Activated effector memory CD4-positive, alpha-beta T cell treated with anti-CD3 and anti-CD28 coated beads, Interleukin-2, amount 50 U/mL, for 16 hours (primary cell): ENCODE measurements at places on chromosomes 4 and X.

DNA sequence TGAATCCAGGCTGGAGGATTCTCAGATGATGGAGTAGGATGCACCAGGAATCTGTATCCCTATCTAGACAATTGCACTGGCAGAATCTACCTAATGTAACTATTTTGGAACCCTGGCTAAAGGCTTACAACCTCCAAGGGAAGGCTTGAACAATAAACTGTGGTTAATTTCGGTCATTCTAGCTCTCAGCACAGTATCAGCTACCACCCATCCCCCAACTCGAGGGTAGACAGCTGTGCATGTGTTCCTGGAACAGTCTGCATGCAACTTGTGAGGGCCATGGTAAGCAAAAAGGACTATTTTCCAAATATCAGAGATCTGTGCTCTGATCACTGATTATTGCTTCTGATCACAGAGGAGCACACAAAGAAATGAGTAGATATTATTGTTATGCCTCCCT is 34.0 kb downstream of the ELF2 start:
- DNase-seq, result no peak

GRCh38 chr4:151266497-151266896 is 10.5 kb upstream of the PRSS48 start:
- no peak for DNase-seq

DNA sequence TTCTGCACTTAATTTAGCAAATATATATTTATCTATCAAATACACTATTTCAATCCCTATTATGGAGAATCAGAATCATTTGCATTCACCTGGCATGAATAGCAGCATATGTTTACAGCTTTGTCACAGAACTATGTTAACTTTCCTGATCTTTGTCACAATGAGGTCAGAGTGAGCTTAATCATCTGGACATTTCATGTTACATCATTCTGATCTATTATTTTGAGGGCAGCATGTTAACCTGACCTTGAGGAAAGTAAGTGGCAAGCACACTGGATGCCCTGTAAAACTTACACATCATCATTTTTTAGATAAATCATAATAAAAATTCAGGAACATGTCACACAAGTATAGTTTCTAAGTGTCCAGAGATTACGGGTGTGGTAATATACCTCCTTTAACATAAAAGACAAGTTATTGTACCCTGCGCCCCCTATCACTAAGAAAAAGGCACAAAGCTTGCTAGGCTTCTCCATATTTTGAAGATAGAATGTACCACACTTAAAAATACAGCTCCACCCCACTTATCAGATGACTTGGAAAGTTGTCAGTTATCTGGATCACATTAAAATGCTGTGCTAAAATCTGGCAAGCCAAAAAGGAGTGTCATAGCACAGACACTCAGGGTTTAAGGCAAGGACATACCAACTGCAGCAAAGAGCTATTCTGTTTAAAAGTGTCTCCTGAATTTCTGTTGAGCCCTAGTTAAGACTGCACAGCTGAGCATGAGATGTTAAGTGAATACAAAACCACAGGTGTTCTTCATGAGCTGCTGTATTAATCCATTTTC is 182.7 kb upstream of the FAT4 start:
- DNase-seq, result no peak

DNA sequence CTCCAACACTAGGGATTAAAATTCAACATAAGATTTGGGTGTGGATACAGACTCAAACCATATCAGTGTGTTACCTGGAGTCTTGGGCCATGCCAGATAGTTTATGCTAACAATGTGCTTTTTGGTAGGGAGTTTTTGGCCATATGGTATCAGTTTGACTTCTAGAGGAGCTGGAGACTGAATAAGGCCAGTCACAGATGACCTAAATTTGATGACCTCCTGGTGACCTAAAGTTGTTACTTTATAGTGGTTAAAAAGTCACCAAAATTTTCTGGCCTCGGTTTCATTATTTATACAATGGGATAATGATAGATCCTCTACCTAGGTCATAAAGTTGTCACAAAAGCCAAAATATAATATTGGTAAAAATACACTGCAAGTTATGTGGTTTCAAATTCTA is 877.1 kb downstream of the RAPGEF2 start:
- no peak for DNase-seq

- DNase-seq, result no peak
Measured at GRCh38 chr4:146165840-146166239, 9.7 kb upstream of the LSM6 start.

DNA sequence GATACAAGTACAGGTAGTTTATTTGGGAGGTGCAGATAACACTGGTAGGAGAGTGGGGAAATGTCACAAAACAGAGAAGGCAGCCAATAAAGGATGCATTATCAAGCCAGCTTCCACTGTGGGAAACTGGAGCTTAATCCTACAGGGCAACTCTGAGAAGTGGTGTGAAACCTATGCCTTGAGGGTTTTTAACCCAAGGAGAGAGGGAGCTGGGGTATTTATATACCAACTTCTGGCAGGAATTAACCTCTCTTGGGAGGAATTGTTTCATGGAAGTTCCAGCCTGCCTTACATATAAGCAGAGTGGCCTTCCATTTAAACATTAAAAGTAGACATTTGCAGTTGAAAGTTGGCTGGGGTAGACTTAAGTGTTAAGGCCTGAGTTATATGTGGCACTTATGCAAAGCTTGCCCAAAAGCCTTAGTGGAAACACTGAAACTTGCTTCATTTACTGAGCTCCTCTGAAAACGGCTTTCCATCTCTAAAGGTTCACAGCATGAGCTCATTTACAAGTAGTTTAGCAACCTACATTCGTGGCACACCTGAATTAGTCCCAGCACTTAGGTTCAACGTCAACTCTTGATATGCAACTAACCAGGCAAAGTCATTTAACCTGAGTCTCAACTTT is 19.2 kb downstream of the MAGEB17 start:
- no peak for DNase-seq

DNA sequence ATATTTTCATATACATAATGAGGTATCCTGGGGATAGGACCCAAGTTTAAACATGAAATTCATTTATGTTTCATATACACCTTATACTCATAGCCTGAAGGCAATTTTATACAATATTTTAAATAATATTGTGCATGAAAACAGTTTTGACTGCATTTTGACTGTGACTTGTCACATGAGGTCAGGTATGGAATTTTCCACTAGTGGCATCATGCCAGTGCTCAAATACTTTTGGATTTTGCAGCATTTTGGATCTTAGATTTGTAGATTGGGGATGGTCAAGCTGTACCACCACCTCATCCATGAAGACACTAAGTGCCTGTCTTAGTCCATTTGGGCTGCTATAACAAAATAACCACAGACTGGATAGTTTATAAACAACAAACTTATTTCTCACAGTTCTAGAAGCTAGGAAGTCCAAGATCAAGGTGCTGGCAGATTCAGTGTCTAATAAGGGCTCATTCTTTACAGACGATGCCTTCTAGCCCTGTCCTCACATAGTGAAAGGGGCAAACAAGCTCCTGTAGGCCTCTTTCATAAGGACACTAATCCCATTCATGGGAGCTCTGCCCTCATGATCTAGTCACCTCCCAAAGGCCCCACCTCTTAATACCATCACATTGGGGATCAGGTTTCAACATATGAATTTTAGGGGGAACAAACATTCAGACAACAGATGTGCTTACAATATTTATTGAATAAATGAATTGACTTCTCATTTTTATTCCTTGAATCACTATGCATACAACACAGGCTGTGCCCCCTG is 9.4 kb downstream of the NUDT6 start:
- no peak for DNase-seq

DNA sequence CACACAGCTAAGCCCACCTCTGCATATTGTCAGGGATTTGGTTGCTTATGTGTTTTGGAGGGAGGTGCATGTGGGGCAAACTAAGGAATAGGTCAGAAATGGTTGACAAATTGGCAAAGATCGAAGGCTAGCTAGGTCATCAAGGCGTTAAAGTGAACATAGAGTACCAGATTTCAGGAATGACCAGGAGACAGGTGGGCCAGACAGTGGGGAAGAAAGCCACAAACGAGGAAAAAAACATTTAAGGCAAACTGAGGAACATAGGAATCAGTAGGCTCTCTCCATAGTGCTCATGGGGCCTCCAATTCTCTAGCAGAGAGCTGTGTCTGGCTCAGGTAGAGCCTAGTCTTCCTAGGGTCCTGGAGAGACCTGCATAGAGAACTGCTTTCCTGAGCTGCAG is 57.4 kb downstream of the CNGA2 start:
- DNase-seq, result no peak

GRCh38 chr4:89114100-89114499 is 2.8 kb downstream of the TIGD2 start:
- DNase-seq, result no peak

GRCh38 chrX:114952696-114953095 is 64.7 kb downstream of the IL13RA2 start:
- no peak for DNase-seq

DNA sequence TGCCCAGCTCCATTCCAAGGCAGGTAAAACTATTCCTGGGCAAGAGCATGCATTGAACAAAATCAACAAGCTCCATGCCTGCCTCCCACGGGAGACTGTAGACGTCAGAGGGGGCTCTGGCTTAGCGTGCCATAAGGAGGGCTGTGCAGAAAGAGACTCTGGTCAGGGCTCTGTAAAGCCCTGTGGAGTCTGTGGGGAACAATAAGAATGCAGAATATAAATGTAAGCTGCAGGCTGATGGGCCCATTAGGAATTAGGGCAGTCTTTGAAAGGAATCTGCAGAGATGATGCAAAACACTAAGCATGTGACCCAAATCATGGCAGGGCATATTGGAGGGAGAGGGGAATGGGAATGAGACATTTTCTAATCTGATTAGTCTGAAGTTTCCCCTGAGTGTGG is 170.3 kb downstream of the EFHC2 start:
- no peak for DNase-seq

GRCh38 chrX:12843668-12844279 is 23.1 kb upstream of the TLR7 start:
- DNase-seq, result no peak

DNA sequence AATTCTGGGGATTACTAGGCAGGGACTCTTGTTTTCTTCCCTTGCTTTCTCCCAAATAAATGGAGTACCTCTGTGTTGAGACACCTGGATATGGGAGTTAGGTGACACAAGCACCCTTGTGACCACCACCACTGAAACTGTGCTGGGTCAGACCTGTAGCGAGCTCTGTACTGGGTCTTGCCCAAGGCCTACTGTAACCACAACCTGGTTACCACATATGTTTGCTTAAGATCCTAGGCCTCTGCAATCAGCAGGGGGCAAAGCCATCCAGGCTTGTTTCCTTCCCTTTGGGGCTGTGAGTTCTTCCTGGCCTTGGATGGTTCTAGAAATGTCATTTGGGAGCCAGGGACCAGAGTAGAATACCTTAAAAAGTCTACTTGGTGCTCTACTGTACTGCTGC is 49.4 kb downstream of the LPAR4 start:
- no peak for DNase-seq
